Naive thymus-derived CD4-positive, alpha-beta T cell (primary cell): ENCODE measurements at places on chromosomes 1 and 21.

DNA sequence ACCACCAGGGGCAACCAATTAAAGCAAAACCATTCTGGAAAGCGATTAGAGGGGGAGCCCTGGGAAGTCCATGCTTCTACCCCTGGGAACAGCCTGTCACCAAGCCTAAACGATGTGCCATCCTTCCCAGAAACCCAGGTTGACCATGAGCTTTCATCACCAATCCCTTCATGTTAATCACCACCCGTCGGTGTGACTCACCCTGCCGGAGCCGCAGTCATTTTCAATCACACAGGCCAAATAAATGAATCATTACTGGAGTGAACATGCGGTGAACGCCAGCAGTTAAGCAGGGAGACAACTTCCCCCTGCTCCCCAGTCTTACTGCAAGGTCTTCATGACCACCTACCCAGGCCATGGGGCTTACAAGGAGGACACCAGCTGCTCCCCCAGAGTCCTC is 308.8 kb downstream of the AJAP1 start:
- H3K27ac ChIP-seq, result no peak overlapping the region
- H3K4me3 ChIP-seq, result no peak overlapping the region
- H3K4me1 ChIP-seq, result no peaks in the 10 kb centered on the region
- no peaks in the 10 kb centered on the region for H3K36me3 ChIP-seq
- no peaks in the 10 kb centered on the region for H3K27me3 ChIP-seq

GRCh38 chr21:41706678-41707077 is 60.2 kb downstream of the RIPK4 start:
- no peaks in the 10 kb centered on the region for H3K27me3 ChIP-seq
- no peaks in the 10 kb centered on the region for H3K36me3 ChIP-seq
- H3K27ac ChIP-seq, result no peak overlapping the region
- H3K4me3 ChIP-seq, result no peak overlapping the region
- H3K4me1 ChIP-seq, result no peaks in the 10 kb centered on the region
- no peak for DNase-seq

DNA sequence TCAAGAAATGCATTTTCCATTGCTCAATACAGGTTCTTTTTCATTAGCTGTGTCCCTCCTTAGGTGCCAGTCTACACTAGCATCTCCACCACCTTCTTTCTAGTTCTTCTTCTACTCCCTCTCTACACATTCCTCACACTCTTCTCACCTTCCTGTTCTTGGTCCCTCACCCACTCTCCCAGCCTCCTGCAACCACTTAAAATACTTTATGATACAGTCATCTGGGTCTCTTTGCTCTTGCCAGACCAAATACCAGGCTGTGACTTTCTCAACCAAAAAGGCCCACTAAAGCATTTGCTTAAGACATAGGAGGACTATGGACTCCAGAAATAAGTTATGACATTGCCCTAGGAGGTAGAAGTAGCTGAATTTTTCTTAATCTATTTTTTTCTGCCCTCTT is 35.1 kb downstream of the PIGM start:
- no peak overlapping the region for H3K4me3 ChIP-seq
- H3K27ac ChIP-seq, result no peak overlapping the region
- no peaks in the 10 kb centered on the region for H3K27me3 ChIP-seq
- H3K4me1 ChIP-seq, result no peaks in the 10 kb centered on the region
- no peak for DNase-seq
- H3K36me3 ChIP-seq, result no peaks in the 10 kb centered on the region

DNA sequence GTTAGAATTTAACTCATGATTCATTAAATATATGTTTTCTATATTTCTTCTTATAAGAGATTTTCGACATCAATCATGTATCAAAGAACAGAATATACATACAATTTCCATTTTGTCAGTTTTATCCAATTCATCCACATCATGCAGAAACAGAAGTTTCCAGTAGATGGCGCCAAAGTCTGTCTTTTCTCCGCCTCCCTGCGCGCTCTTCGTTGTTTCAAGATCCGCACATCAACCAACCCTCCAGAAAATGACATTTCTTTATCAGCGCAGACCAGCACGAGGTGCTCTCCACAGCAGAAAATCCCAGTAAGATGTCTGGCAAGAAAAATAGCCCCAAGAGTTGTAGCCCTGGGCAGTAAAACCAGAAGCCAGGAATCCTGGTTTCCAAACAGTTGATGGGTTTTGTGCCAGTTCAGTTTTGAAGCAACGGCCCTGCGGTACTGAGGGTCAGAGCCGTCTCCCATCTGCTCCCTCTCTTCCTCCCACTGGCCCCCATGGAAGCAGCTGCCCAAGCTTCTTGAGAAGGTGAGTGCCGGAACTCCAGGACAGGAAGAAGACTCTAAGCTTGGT is 38.6 kb upstream of the GPR137B start:
- H3K4me1 ChIP-seq, result no peaks in the 10 kb centered on the region
- H3K36me3 ChIP-seq, result no peaks in the 10 kb centered on the region
- H3K4me3 ChIP-seq, result no peak overlapping the region
- no peak overlapping the region for H3K27ac ChIP-seq
- no peaks in the 10 kb centered on the region for H3K27me3 ChIP-seq
- peak; percentile 49 for DNase-seq

GRCh38 chr1:33828654-33829053 is 35.2 kb upstream of the HMGB4 start:
- H3K4me3 ChIP-seq, result no peak overlapping the region
- no peak overlapping the region for H3K27ac ChIP-seq
- DNase-seq, result no peak
- H3K36me3 ChIP-seq, result no peaks in the 10 kb centered on the region
- H3K4me1 ChIP-seq, result no peaks in the 10 kb centered on the region

DNA sequence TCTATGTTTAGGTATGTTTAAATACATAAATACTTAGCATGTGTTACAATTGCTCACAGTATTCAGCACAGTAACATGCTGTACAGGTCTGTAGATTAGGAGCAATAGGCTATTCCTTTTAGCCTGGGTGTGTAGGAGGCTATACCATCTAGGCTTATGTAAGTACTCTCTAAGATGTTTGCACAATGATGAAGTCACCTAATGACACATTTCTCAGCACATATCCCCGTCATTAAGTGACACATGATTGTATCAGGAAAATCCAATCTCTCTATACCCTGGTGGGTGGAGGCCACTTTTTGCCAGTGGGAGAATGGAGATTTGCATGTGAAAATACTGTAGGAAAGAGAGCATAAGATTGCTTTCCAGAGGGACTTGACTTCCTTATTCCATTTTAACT is 5.5 kb upstream of the TEDDM1 start:
- H3K4me3 ChIP-seq, result no peak overlapping the region
- no peaks in the 10 kb centered on the region for H3K4me1 ChIP-seq

DNA sequence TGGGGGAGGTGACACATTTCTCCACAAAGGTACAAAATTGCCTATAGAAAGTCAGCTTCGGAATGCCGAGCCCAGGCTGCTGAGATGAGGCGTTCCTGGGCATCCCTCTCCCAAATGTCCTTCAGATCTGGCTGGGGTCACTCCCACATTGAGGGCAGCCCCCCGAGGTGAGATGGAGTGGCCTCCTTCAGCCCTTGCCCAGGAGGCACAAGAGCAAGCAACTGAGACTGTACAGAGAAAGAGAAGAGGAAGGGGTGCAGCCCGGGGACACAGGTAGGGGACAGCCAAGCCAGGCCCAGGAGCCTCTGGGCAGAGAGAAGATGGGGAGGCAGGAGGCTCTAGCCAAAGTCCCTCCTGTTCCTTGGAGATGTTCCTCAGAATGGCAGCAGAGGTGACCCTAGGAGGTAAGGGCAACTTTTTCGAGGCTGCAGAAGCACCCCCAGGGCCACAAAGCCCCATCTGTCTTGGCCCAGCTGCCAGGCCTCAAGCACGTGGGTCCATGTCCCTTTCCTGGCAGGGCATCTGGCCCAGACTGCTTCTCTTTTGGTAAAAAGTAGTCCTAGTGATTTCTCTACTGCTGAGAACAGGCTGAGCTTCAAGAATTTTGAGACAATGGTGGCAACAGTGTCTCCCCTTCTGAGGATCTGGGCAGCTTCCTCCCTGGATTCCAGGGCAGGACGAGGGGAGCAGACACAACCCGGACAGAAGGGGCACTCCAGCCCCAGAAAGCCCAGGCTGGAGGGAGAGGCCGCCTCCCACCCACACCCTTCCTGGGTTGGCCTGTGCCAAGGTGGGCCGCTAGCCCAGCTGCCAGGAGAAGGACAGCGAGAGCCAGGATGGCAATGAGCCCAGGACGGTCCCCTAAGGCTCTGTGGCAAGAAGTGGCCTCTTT is 68.0 kb downstream of the LRRN2 start:
- DNase-seq, result no peak
- no peaks in the 10 kb centered on the region for H3K4me1 ChIP-seq
- H3K36me3 ChIP-seq, result peaks cover 4% of the 10 kb centered on the region
- no peaks in the 10 kb centered on the region for H3K27me3 ChIP-seq
- H3K4me3 ChIP-seq, result no peak overlapping the region
- no peak overlapping the region for H3K27ac ChIP-seq

GRCh38 chr1:78408810-78409209 is 82.0 kb upstream of the PTGFR start:
- H3K27ac ChIP-seq, result no peak overlapping the region
- no peak for DNase-seq
- H3K27me3 ChIP-seq, result no peaks in the 10 kb centered on the region
- H3K4me3 ChIP-seq, result no peak overlapping the region
- H3K4me1 ChIP-seq, result no peaks in the 10 kb centered on the region

DNA sequence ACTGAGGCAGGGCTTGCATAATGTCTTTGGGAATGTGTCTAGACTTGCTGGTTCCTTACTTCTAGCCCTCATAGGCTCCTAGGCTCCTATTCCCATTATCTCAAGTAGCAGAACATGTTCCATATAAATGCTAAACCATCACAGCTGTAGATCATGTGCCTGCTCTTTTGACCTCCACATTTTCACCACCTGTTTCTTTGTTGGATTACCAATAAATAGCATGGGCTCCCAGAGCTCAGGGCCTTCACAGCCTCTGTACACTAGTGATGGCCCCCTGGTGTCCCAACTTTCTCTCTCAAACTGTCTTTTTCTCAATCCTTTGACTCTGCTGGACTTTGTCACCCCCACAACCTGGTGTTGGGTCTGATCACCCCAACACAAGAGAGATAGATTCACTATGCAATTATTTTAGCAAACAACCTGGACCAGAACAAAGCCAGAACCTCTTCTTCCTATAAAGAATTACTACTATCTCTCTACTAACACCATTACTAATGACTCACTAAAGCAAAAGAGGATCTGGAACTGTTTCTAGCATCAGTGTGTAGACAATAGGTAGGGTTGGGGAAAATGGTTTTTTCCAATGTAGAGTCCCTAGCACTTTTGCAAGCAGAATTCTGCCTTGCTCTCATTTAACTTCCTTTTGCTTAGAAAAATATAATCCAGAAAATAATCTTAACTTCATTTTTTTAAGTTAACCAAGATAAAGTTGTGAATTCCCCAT is 51.7 kb downstream of the WLS start:
- H3K27me3 ChIP-seq, result no peaks in the 10 kb centered on the region
- H3K4me3 ChIP-seq, result no peak overlapping the region
- no peaks in the 10 kb centered on the region for H3K36me3 ChIP-seq
- DNase-seq, result no peak

GRCh38 chr1:61289232-61290098 is 207.1 kb downstream of the NFIA start:
- no peaks in the 10 kb centered on the region for H3K36me3 ChIP-seq
- no peak overlapping the region for H3K27ac ChIP-seq
- H3K27me3 ChIP-seq, result no peaks in the 10 kb centered on the region
- H3K4me3 ChIP-seq, result no peak overlapping the region
- H3K4me1 ChIP-seq, result no peaks in the 10 kb centered on the region

DNA sequence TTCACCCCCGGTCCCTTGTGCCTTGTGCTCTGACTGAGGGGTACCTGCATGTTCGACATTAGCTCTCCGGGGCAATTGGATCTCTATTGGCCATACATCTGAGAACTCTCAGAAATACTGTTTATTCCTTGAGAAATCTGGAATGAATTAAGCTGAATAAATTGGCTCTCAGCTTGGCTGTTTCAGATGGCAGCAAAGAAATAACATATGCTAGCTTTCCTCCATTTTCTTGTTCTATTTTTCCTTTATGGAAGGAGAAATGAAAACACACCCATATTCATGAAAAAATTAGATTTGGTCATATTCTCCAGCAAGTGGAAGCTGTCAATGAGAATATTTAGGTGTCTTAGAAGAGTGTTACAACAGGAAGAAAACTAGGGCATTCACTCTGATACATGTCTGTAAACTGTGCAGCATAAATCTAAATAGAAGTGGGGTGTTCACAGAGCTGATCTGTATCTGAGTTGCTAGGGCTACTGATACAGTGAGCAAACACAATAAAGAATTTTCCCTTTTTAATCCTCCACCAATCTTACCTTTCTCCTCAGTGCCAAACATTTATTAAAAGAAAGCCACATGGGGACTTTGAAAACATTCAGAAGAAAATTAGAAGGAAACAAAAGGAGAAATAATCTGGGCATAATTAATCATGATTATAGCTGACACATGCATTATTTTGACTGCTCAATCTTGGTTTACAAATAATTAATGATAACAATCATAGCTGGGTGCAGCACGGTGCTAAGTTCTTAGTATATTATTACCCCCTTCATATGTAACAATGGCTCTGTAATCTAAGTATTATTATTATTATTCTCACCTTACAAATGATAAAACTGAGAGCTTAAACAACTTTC is 671.9 kb upstream of the USP24 start:
- H3K4me1 ChIP-seq, result no peaks in the 10 kb centered on the region
- no peaks in the 10 kb centered on the region for H3K27me3 ChIP-seq
- no peak overlapping the region for H3K4me3 ChIP-seq
- no peaks in the 10 kb centered on the region for H3K36me3 ChIP-seq
- DNase-seq, result no peak

GRCh38 chr1:33821291-33821690 is 42.6 kb upstream of the HMGB4 start:
- DNase-seq, result no peak
- H3K4me3 ChIP-seq, result no peak overlapping the region
- H3K27me3 ChIP-seq, result no peaks in the 10 kb centered on the region
- H3K4me1 ChIP-seq, result no peaks in the 10 kb centered on the region
- no peaks in the 10 kb centered on the region for H3K36me3 ChIP-seq

GRCh38 chr1:8252266-8252951 is 65.5 kb upstream of the SLC45A1 start:
- no peaks in the 10 kb centered on the region for H3K27me3 ChIP-seq
- no peak overlapping the region for H3K27ac ChIP-seq
- H3K36me3 ChIP-seq, result no peaks in the 10 kb centered on the region
- no peak overlapping the region for H3K4me3 ChIP-seq

DNA sequence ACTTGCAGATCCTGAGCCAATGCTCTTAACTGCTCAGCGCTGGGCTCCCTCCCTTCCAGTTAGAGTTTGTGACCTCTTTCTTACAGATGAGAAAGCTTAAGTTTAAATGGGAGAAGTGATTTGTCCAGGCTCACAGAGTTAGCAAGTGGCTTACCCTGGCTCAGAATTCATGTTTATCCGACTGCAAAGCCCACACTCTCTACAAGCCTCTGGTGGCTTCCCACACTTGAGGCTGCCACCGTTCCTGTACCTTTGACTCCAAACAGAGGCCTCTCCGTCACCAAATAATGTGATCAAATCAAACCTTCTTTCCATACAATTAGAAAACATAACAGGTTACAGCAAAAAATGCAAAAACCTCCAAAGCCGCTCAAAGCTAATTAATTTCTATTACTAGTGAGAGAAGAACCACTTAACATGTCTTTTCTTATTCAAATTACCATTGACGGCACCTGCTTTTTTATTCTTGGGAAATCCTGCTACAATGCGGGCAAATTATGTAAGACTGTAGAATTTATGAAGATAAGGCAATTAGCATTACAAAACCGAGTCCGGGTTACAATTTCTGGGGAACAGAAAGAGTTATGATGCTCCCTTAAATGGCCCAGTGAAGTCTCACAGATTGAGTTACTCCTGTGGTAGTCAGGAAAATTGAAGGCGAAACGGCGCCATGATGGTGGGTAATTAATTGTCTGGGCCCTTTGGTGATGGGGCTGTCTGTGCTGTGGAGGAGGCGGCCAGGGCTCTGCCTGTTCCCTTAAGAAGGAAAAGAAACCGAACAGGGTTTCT is 324.3 kb upstream of the POU3F1 start:
- no peak overlapping the region for H3K27ac ChIP-seq
- H3K4me1 ChIP-seq, result no peaks in the 10 kb centered on the region
- no peak for DNase-seq
- no peak overlapping the region for H3K4me3 ChIP-seq
- no peaks in the 10 kb centered on the region for H3K36me3 ChIP-seq
